Substantia nigra (tissue), 51 donors: ENCODE measurements at places on chromosomes 6 and 20.

- no peak for DNase-seq
Observed at GRCh38 chr6:163751032-163751525, 336.6 kb downstream of the QKI start.

GRCh38 chr6:35170166-35170565 lies 29.0 kb upstream of the TCP11 start:
- DNase-seq = no peak

DNA sequence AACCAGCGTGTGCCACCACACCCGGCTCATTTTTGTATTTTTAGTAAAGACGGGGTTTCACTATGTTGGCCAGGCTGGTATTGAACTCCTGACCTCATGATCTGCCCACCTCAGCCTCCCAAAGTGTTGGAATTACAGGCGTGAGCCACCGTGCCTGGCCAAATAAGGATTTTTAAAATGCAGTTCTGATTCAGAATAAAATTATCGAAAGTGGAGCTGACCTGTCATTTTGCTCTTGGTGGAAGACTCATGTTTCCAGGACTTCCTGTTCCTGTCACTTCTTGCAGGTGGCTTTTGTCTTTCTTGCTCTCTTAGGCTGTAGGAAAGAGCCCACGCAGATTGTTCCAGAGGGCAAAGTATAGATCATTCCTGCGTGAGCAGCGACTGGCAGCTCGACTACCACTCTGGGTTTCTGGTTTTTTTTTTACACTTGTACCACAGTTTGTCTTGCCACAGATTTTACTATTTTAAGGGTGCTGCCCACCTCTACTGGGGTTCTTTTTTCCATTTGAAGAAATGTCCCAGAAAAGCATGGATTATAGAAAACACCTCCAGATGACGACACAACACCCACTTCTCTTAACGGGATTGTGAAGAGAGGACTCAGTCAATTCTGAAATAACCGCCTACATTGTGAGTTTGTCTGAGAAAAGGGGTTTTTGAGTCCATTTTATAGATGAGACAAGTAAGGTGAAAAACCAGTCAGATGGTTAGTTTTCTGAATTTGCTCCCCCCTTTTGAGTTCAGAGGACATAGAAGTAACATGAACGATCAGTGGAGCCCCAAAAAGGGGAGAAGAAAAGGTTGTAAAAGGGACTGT lies 7.5 kb downstream of the JARID2 start:
- DNase-seq = no peak

DNA sequence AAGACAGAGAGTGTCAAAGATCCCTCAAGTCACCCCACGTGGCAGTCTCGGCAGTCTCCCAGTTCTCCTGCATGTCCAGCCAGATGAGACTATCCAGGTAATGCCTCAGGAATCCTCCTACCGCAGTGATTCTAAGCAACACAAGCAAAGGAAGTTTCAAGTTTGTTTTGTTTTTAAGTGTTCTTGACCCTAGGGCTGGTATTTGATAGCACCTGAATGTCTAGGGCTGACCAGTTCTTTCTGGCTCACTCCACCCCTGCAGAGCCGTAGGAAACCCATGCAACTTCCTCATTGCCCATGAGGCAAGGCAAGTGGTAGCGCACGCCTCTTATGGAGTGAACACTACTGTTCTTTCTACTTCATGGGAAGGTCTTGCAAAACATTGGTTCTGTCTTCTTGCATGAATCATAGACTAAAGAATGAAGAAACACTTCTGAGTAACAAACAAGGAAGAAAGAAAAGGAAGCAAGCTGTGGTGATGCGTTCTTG lies 24.8 kb upstream of the FOXQ1 start:
- no peak for DNase-seq

DNA sequence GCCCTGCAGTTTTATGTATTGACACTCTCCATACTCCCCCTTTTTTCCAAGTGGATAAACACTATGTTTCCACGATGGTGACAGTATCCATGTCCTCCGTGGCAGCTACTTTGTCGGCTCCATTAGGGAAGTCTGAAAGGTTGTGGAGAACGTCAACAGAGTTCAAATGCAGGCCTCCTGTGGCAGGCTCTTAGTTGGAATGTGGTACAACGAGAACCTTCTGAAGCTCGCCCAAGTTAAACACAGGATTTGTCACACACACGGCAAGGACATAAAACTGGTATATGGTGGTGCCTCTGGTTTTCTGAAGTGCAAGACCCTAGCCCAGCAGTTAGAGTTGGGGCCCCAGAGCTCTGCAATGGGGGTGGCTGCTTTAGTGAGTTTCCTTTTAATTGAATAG lies 187.0 kb upstream of the TAB2 start:
- DNase-seq = no peak

GRCh38 chr6:28725890-28726348 lies 197.9 kb downstream of the TRIM27 start:
- no peak for DNase-seq

DNA sequence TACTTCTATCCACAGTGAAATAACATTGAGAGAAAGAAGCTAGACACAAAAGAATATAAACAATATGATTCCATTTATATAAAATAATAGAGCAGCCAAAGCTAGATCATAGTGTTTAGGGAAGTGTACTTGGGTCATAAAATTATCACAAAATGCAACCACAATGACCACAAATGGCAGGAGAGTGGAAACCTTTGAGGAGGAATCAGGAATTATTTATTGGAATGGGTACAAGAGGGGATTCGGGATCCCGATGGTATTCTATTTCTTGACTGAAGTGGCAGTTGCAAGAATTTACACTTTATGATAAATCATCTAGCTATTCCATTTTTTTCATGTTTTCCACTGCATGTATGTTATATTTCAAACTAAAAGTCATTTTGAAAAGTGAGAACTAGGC lies 76.1 kb downstream of the IPCEF1 start:
- DNase-seq = no peak

DNA sequence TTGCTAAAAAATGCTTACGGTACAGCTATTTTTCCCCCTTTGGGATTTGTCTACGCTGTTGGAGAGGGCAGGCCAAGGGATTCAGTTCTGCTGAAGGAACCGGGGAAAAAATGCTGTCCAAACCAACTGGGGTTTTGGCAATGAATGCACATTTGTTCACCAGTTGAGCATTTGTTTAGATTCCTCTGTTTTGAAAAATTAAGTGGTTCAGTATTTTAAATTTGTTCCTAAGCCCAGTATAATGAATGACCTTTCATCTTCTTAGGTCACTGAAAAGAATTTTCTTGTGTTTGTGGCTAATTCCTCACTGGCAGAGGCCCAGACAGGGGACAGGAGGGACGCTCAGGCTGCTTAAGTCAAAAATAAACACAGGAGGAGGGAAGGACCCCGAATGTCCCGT lies 10.8 kb upstream of the EYA2 start:
- no peak for DNase-seq

DNA sequence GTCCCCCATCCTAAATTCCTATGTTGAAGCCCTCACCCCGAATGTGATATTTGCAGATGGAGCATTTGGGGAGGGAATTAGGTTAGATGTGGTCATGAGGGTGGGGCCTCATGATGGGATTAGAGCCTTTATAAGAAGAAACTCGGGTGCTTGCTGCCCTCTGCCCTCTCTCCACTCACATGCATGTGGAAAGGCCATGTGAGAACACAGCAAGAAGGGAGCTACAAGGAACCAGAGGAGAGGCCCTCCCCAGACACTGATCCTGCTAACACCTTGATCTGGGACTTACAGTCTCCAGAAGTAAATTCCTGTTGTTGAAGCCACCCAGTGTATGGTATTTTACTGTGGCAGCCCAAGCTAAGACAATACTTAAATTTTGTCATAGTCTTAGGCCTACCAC lies 69.6 kb upstream of the TULP1 start:
- DNase-seq = no peak
